ENCODE measurements at places on chromosomes 1 and 21.

DNA sequence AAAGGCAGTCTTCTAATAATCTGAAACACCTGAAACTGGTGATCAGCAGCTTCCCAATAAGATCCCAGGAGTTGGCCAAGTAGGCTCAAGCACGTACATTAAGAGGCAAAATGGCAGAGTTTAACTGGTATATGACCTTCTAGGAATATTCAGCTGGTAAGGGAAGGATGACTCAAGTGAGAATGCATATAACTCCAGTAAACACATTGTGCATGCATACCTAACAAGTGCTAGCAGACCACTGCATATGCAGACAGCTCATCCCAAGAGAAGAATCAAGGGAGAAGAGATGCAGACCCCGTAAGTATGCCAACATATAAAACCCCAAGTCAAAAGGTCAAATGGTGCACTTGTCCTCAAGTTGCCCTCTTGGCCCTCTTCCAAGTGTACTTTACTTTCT, 73.0 kb upstream of the ZRANB2 start:
- no peak for DNase-seq

- no peak for DNase-seq
Measured at GRCh38 chr1:239633432-239633831, 247.1 kb downstream of the CHRM3 start.

- DNase-seq = no peak
Measured at GRCh38 chr1:241229216-241229615, 127.8 kb downstream of the RGS7 start.

DNA sequence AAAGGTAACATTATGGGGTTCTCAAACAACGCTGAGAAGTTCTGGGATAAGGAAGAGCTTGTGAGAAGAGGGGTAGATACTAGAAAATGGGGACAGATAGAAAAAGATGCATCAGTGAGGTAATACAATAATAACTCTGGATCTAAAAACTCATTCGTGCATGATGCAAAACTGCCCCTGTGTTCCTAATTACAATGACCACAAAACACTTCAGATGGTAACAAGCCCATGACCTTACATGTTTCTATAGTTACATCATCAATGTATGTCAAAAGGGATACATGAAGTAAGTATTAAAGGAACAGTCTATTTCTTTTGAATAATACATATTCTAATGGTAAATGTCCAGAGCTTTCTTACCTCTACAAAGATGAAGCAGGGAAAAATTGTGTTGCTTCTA, 110.6 kb upstream of the PLPPR5 start:
- DNase-seq = no peak

DNA sequence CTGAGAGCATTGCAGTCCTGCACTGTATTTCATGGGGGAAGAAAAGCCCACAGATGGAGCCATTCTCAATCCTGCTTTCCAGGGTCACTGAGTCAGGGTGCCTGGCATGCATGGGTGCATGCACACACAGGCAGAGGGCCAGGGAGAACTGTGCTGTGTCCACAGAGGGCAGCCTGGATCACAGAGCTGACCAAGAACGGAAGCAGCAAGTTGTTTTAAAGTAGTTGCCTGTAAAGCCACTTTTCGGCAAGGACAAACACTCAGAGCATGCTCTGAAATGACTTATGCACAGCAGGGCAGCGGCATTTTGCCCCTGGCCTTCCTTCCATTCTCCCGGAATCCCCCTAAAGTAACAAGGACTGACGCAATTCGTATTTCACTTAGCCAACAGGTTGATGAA, 3.6 kb downstream of the ERG start:
- DNase-seq = no peak

GRCh38 chr1:54053745-54054437, 483 bp downstream of the TCEANC2 start:
- no peak for DNase-seq

GRCh38 chr1:67635055-67635809, 49.8 kb upstream of the GADD45A start:
- DNase-seq = no peak

GRCh38 chr1:55060133-55060999, 21.0 kb downstream of the PCSK9 start:
- DNase-seq = no peak

Data from epithelial cell of prostate (primary cell).